Fibroblast of lung (primary cell): ENCODE measurements at places on chromosomes 7 and 10. TPM values are rescaled to one million over a fixed set of nuclear protein-coding genes. Genes with fewer than 3 reads are reported as not detected.

The NMT2 gene
- 21.0 and 21.3 TPM in 2 replicates for total RNA-seq

The GBX1 gene
- not detected in 2 replicates for total RNA-seq

The KLHDC10 gene
- total RNA-seq, result 27.7 and 29.1 TPM in 2 replicates

The ZNF138 gene
- total RNA-seq, result 3.9 and 4.1 TPM in 2 replicates

DNA sequence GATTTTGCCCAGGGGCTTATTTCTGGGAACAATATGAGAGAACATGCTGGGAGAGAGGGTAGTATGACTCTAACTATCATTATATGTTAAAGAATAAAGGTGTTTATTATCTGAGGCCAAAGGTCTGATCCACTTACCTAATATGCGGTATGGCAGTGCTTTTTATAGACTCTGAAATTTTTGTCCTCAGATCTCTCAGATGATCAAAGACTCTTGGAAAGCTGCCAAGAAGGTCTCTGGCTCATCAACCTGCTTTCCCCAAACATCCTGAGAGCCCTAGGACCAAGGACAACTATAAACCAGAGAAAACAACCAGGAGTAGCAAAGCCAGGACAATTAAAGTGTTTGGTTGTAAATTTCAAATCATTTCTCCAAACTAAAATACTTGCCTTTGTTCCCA, 255.7 kb upstream of the LRRN3 start:
- H3K4me1 ChIP-seq, result no peaks in the 10 kb centered on the region
- no peaks in the 10 kb centered on the region for H3K36me3 ChIP-seq
- no peak for DNase-seq
- H3K27me3 ChIP-seq, result no peaks in the 10 kb centered on the region

DNA sequence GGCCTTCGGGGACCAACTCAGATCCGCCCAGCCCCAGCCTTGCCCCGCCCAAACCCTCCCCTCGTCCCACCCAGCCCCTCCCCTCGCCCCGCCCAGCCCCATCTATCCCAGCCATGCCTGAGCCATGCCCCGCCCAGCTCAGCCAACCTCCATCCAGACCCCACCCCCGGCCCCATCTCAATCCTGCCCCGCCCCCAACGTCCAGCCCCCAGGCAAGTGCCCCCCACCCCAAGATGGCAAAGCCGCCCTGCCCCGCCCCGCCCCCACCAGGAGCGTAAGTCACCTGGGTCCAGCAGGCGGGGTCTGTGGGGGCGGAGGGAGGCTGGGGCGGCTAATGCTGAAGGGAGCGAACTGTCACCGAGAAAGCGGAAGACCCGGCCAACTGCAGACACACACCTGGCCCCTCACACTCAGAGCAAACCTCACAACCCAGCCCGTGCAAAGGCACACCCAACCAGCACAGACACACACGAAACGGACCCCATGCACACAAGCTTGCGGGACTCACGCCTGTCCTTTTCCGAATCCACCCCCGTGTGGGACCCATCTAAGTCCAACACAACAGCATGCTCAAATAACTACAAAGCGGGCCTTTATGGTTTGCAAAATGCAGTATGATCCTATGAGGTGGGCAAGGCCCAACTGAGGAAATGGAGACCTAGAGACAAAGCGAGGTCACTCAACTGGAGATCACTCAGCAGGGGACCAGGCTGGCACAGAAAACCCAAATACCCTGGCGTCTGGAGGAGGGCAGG, 11.5 kb upstream of the OGA start:
- no peaks in the 10 kb centered on the region for H3K27me3 ChIP-seq
- no peak overlapping the region for H3K4me3 ChIP-seq
- H3K27ac ChIP-seq, result no peak overlapping the region
- peaks cover 8% of the 10 kb centered on the region for H3K4me1 ChIP-seq
- no peak for DNase-seq

DNA sequence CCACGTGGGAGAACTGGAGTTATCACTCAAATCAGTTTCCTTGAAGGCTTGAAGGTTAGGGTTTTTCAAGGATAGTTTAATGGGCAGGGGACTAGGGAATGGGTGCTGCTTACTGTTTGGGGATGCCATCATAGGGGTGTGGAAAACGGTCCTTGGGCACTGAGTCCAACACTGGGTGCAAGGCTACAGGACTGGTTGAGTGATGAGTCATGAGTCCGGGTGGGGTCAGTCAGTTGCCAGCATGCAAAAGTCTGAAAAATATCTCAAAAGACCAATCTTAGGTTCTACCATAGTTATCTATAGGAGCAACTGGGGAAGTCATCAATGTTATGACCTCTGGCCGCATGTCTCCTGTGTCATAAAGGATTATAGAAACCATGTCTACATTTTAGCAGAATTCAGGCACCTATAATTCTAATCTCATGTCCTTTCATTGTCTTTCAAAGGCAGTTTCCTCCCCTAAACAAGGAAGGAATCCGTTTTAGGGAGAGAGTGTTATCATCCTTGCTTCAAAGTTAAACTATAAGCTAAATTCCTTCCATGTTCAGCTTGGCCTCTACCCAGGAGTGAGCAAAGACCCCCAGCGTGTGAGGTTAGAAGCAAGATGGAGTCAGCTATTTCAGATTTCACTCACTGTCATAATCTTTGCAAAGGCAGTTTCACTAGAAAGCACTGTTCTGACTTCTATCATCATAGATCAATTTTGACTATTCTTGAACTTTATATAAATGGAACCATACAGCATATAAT, 94.5 kb downstream of the COL26A1 start:
- no peaks in the 10 kb centered on the region for H3K4me1 ChIP-seq
- H3K36me3 ChIP-seq, result no peaks in the 10 kb centered on the region
- peaks cover 5% of the 10 kb centered on the region for H3K27me3 ChIP-seq
- no peak overlapping the region for H3K27ac ChIP-seq

GRCh38 chr10:35579116-35579515, 26.0 kb upstream of the GJD4 start:
- no peaks in the 10 kb centered on the region for H3K27me3 ChIP-seq
- H3K4me3 ChIP-seq, result no peak overlapping the region
- H3K36me3 ChIP-seq, result no peaks in the 10 kb centered on the region
- no peak for DNase-seq

- H3K4me3 ChIP-seq, result no peak overlapping the region
- H3K36me3 ChIP-seq, result no peaks in the 10 kb centered on the region
Observed at GRCh38 chr7:51017576-51018535, 235.2 kb upstream of the GRB10 start.

GRCh38 chr10:111204838-111205237, 128.0 kb downstream of the ADRA2A start:
- no peaks in the 10 kb centered on the region for H3K36me3 ChIP-seq
- no peak overlapping the region for H3K27ac ChIP-seq
- no peaks in the 10 kb centered on the region for H3K4me1 ChIP-seq
